Omental fat pad (tissue), 4 donors: ENCODE measurements at places on chromosomes 1 and 21.

DNA sequence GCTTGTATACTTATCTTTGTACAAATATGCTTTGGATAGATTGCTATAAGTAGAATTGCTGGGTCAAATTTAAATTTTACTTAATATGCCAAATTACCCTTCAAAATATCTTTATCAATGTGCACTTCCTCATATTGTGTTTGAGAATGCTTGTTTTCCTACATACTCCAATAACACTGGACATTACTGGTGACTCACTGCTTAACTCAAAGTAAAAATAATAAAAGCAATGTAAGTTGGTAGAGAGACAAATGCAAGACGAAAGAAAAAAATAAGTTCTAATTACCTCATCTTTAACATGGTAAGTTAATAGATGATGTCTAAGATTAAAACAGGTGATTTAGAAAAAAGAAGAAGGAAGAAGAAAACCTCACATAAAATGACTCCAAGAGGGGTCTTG, 7.9 kb upstream of the SH3GLB1 start:
- no peak for DNase-seq

DNA sequence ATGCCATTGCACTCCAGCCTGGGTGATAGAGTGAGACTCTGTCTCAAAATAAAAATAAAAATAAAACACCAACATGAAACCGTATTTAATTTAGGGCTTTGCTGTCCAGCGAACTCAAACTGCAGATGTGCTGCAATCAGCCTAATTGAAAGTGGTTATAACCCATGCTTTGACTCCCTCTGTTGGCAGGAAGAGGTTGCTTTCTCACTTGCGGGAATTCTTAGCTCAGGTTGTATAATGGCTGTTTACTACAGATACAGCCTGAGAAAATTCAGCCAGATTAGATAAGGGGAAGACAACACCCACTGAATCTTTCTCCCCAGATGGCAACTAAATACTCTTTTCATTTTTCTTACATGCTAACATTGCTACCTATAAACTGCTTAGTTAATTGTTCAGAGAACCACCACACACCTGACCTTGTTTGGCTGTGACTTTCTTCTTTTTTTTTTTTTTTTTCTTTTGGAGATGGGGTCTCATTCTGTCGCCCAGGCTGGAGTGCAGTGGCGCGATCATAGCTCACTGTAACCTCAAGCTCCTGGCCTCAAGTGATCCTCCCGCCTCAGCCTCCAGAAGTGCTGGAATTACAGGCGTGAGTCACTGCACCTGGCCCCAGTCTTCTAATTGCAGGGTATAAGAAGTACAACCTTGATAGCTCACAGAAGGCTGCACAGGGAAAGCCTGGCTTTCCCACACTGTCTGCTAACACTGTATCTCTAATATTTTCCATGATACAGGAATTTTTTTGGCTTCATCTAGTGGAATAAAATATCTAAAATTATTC, 34.6 kb downstream of the DNTTIP2 start:
- DNase-seq: no peak

GRCh38 chr1:223001653-223002634, 141.1 kb downstream of the TLR5 start:
- no peak for DNase-seq

- no peak for DNase-seq
Observed at GRCh38 chr1:233668146-233668724, 54.3 kb downstream of the KCNK1 start.

GRCh38 chr1:31152181-31152795, 86.8 kb upstream of the PUM1 start:
- no peak for DNase-seq

DNA sequence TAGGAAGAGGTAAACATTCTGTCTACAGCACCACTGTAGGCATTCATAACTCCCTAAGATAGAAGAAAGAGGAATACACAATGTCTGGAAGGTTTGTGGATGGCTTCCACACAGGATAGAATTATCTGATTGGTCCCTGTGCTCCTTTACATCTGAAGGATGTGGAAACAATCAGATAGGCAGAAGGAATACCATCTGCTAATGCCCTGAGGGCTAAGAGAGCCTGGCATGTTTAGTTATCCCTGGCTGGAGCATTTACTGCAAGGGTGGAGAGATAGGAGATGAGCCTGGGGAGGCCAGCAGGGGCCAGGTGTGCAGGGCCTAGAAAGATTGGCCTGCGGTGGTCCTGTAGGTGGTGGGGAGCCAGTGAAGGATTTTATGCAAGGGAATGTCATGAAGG, 8.6 kb upstream of the ACBD3 start:
- DNase-seq: no peak

DNA sequence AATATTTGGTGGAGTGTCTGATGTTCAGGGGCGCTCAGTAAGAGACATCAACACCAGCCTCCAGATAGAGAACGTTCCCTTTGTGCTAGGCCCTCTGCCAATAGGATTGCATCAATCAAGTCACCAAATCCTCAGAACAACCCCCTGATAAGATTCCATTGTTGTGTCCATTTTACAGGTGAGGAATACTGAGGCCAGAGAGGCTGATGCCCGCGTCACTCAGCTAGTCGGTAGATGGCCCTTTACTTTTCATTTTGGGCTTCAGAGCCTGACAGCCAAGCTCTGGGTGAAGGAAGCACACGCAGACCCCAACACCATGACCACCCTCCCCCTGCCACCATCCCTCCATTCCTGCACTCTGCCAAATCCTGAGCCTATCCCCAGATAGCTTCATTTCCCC, 406.2 kb downstream of the PTPRU start:
- no peak for DNase-seq

- no peak for DNase-seq
Observed at GRCh38 chr1:110554871-110555801, 36.2 kb upstream of the KCNA10 start.

DNA sequence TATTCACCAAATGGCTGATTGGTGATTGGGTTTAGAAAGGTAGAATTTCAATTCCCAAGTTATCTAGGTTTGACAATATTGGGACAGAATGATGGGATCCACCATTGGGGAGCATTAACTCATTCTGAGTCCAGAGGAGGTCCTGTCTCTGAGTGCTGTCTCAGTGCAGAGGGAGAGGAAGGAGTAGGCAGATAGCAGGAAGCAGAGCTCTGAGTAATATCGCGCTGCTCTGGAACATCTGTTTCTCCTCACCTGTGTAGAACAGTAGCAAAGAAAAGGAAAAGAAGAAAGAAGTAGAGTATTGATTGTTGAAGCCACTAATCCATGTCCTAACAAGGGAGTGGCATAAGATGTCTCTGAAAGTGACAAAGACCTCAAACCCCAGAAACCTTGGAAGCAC, 1657.8 kb downstream of the MRPL39 start:
- no peak for DNase-seq

DNA sequence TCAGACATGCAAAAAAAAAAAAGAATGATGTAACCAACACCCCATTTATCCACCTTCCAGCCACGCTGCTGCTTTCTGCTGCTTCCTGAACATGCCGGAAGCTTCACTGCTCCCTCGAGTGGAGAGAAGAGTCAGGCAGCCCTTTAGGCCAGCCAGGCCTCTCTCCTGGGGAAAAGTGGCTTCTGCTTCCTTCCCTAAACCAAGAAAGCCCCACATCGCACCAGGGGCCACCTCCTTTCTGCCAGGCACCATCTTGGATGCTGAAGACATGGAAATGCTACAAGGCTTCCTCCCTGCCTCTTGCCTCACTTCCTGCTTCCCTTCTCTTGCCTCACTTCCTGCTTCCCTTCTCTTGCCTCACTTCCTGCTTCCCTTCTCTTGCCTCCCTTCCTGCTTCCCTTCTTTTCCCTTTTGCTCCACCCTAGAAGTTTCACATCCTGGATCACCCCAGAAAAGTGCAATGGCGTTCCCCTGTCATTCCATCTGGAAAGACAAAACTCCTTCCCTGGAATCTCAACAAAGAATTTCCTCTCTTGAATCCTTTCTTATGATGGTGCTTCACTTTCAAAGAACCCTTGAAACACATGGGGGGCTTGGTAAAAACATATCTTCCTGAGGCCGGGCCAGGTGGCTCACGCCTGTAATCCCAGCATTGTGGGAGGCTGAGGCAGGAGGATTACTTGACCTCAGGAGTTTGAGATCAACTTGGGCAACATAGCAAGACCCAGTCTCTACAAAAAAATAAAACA, 18.7 kb downstream of the TNFRSF8 start:
- no peak for DNase-seq

- DNase-seq: no peak
Observed at GRCh38 chr21:16713331-16714117, 799.3 kb upstream of the CXADR start.

- no peak for DNase-seq
Observed at GRCh38 chr1:55535724-55536544, 320.8 kb upstream of the USP24 start.

GRCh38 chr1:53763911-53764310, 24.9 kb upstream of the GLIS1 start:
- DNase-seq: no peak

DNA sequence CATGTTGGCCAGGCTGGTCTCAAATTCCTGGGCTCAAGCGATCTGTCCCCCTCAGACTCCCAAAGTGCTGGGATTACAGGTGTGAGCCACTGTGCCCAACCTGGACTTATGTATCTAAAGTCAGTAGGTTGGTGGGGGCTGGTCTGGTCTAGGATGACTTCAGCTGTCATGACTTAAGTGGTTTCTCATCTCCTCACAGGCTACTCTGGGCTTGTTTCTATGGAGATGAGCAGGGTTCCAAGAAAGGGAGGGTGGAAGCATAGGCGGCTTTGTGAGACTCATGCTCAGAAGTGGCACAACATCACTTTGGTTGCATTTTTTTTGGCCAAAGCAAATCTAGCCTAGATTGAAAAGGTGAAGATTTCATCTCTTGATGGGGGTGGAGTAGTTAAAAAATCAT, 115.9 kb upstream of the IVNS1ABP start:
- DNase-seq: no peak

DNA sequence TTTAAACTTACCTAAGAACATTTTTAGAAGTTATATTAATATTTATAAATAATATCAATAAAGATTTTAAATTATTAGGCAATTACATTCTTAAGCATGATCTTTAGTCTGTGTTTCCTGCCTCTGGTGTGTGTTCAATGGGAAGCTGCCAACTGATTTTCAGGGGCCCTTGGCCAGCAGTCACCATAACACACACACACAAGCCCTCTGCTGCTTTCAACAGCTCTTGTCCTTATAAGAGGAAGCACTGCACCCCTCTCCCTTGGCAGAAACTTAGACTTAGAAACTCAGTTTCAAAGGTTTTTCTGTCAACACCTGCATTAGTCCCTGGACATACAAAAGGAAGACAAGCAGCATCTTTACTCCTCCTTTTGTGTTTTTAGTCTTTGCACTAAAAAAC, 81.4 kb downstream of the VAV3 start:
- no peak for DNase-seq

GRCh38 chr1:58290685-58291372, 255.7 kb downstream of the OMA1 start:
- no peak for DNase-seq

GRCh38 chr1:28447679-28448078, 58.2 kb upstream of the RCC1 start:
- no peak for DNase-seq

- no peak for DNase-seq
Observed at GRCh38 chr1:35691571-35692220, 27.0 kb downstream of the C1orf216 start.
